ENCODE measurements at places on chromosomes 4 and X.

- no peak for DNase-seq
Measured at GRCh38 chr4:134132086-134132783, 69.4 kb downstream of the PABPC4L start.

- DNase-seq, result no peak
Measured at GRCh38 chr4:151099976-151100417, 569 bp downstream of the RPS3A start.

GRCh38 chr4:168803732-168804131 lies 206.3 kb downstream of the CBR4 start:
- no peak for DNase-seq

- no peak for DNase-seq
Measured at GRCh38 chr4:47639531-47639930, 154.5 kb downstream of the ATP10D start.

GRCh38 chrX:19793471-19793870 lies 93.9 kb downstream of the SH3KBP1 start:
- DNase-seq, result no peak

GRCh38 chr4:132395561-132395960 lies 753.5 kb upstream of the PCDH10 start:
- DNase-seq, result no peak

GRCh38 chr4:146333187-146333894 lies 119.0 kb downstream of the REELD1 start:
- DNase-seq, result no peak

GRCh38 chrX:1502241-1502640 lies 34.7 kb downstream of the P2RY8 start:
- no peak for DNase-seq

- no peak for DNase-seq
Measured at GRCh38 chr4:150625033-150625432, 43.1 kb downstream of the MAB21L2 start.

- no peak for DNase-seq
Measured at GRCh38 chr4:69860052-69860451, at the start of gene SULT1E1. Gene SULT1E1 (minus strand): TSS chr4:69860145. CDS start chr4:69857644, 2,501 bp downstream.

DNA sequence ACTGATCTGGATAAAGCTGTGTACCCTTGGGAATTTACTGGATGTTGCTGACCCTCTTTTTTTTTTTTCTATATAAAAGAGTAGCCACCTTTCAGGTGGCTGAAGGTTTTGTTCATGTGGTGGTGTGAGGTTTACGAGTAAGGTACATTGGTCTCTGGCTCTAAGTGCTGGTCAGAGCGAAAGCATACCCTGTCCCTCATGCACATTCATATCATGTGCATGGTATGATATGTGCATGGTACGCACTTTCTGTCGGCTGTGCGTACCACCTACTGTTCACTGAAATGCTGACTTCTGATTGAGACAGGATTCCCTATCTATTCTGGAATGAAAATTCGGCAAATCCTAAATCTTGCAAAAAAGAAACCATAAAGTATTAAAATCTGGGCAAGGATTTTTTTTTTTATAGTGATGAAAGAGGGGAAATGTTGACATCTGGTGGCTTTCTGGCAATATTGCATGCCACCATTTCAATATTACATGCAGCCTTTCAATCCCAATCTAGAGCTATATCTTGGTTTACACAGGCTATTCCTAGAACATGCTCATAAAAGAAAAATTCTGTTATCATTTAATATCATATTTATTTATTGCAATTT lies 32.8 kb downstream of the FAM149A start:
- DNase-seq, result no peak

- no peak for DNase-seq
Measured at GRCh38 chrX:39442332-39442731, 641.1 kb downstream of the MID1IP1 start.

DNA sequence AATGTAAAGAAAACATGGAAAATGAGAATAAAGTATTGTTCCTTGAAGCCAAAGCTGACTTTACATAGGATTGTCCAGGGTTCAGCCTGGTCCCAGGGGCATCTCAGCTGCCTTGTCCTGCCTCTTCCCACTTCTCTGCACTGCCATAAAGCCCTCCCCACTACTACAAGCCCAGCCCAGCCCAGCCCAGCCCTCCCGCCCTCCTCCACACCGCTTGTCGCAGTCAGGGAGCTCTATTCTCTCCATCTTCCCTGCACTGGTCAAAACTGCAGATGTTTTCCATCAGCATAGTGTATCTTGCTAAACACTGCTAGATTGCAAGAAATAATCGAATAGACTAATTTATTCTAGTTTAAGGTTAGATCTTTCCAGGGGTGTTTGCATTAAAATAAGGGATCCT lies 100.3 kb downstream of the TENM3 start:
- DNase-seq, result no peak

GRCh38 chr4:71006203-71006907 lies 12.9 kb downstream of the DCK start:
- no peak for DNase-seq

DNA sequence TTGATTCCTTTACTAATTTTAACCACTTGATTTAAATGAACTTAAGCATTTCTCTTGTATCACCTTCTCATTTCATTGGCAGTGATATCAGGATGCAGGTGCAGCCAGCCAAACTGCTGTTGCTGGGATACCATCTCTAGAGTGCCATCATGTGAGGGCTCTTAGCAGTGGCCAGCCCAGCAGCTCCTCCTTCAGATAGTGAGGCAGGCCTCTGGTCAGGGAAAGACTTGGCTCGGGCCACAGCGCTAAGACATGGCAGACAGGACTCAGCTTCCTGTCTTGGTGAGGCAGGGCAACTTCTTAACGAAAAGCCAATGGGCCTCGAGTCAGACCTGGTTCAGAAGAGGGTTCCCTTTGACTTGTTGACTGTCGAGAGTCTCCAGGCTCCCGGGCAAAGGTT lies 50.0 kb downstream of the NOP14 start:
- peak; percentile 10 for DNase-seq

DNA sequence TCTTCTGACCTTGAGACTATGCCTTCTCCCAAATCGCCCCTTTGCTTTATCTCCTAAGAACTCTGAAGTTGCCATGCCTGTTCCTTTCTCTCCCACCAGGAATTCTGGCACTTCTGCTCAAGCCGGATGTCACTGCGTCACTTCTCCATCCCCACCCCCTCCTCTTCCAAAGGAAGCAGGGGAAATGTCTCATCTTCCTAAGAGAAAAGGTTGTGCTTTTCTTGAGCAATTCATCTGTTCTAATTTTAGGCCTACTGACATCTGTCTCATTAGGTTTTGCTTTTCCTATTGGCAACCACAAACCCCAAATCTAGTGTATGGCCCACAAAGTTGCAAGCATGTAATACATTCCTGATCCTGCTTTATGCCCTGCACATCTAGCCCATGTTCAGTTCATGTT lies 163.1 kb upstream of the PLAC1 start:
- no peak for DNase-seq

GRCh38 chrX:106726485-106727437 lies at the start of gene RNF128:
Gene RNF128 (plus strand): TSS chrX:106726701. CDS start chrX:106726914, 213 bp downstream.
- no peak for DNase-seq

DNA sequence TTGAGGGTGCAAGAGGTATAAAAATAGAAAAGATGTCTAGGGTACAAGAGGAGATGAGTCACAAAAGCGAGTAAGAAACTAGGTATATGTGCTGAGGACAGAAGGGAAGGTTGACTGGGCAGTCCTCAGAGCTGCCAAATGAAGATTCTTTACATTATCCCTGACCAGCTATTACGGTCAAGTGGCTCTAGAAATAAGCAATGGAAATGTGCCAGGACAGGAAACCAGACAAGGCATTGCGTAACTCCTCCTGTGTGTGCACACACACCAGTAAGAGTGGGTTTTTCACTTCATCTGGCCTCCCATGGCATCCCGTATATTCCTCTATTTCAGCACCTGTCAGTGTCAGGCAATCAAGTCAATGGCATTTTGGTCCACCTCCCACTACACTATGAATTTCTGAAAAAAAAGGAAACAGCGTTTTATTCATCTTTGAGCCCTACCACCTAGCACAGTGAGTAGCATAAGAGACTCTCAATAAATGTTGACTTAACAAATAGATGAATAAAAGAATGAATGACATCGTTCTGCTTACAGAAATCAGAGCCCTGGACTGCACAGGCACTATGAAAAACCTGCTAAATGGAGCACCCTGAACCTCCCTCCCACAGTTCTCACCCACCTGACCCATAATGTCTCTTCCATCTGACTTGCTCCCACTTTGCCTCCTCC lies 62.6 kb upstream of the KLF3 start:
- no peak for DNase-seq

DNA sequence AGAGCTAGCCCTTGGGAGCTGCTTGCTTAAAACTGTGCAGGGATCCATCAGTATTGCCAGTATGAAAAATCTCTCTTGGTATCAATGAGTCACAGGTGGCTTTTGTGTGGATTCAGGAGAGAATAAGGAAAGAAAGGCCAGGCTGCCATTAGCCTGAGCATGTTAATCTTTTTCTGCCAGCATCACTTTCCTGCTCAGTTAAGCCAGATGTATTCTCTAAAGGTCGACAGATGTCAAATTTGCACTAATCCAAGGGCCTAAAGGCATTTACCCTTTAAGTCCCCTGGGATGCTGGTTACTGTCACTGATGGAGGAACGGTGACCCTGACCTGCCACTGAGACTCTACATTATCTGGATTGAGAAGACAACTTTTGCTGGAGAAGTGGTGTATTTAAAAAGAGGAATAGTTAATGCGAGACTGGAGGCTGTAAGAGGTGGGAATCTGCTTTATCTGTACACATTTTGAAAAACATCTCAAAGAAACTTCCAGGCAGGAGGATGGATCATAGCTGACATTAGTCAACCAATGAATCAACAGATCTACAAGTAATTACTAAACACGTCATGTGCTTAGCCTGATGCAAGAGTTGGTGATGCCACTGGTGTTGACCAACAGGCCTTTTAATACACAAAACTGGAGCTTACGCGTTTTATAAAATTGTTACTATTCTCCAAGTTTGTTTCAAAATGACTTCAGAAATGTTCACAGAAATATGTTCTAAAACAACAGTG lies 241.4 kb upstream of the ANXA3 start:
- DNase-seq, result no peak

DNA sequence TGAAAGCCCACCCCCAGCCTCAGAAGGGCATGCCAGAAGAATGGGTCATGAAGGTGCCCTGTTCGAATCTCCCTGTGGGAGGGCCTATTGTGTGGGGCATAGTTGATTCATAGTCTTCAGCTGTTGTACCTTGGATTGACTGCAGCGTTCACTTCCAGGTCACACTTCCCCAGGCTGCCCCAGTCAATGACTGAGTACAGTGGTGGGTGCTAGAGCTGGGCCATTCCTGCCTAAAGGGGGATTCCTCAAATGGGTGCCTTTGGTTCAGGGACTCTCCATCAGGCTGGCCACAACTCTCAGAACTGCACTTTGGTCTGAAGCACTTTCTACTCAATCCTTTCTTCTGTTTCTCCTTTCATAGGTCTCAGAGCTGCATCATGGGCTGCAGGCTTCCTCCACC lies 35.0 kb upstream of the RASGEF1B start:
- DNase-seq, result no peak

DNA sequence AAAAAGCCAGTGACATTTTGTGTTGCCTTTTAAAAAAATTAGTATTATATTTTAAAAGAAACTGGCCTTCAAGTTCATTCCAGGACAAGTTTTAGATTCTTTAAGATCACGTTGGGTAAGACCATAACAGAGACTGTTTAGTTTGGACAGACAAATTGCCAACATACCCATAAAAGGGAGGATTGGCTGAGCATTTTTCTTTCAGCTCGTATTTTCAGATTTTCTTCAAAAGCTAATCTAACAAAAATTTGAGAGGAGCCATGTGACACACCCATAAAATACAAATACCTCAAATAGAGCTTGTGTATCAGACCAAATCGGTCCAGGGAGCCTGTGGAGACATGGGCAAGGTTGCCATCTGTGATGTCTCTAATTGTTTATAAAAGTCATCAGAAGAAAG lies 74.6 kb upstream of the C1QTNF7 start:
- DNase-seq, result no peak

DNA sequence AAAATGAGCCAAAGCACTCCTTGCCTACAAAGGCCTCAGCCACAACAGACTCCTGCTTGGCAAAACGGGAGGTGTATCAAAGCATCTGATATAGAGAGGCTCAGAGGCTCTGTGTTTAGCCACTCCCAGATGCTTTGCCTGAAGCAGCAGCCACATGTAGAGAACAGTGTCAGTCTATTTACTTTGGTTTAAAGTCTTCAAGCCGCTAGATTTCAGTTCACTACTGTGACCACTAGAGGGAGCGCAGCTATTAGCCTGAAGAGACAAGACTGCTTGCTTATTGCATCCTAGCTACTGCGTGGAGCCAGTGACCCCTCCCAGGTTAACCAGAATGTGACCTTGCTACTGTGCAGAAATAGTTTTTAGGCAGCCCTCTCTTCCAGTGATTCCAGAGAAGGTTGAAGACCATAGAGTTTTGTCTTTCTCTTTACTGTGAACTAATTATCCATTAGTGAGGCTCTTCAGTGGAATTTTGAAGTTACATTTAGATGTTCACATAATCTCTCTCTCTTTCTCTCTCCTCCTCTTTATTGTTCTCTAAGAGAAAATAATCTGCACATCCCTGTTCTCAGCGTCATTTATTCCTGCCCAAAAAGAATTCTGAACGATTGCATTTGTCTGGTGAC lies 39.3 kb downstream of the BMP3 start:
- DNase-seq, result peak; percentile 75

DNA sequence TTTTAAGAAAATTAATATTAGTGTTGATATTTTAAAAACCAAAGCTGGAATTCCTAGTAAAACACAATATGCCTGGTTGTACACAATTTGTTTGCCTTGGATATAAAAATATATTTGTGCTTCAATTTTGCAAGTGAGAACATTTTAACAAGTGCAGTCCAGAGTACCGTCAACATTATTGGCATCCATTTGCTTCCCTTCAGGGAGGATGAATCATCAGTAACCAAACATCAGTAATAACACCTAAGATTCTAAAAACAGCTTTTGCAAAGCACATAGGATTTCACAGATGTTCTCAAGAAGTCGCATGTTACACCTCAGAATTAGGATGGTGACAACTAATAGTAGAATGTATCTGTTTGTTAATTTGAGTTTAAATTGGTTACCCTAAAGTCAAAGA lies 262.6 kb upstream of the BMP3 start:
- no peak for DNase-seq

- DNase-seq, result no peak
Measured at GRCh38 chr4:1752284-1753041, 31.1 kb downstream of the TACC3 start.

DNA sequence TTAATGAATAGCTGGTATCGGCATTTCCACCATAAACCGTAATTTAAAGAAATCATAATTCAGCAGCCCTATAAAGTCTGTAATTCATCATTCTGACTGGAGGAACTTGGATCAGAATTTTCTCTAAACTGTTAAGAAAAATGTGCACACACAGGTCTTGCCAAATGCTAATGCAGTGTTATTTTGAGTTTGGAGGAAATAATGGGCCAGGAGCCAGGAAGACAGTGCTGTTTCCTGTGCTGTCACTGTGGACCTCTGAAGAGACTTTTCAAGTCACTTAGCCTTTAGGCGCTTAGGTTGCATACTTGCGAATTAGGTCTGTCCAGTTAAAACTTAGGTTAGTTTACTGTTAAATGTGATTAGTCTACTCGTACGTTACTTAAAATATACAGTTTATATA lies 137.5 kb upstream of the ANXA3 start:
- no peak for DNase-seq

DNA sequence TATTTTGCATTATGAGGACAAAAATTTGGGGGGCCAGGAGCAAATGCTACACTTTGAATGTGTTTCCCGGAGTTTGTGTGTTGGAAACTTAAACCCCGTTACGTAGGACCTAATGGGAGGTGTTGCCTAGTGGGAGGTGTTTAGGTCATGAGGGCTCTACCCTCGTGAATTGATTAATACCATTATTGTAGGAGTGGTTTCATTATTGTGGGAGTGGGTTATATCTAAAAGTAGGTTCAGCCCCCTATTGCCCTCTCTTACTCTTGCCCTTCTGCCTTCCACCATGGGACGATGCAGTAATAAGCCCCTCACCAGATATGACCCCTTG lies 15.5 kb downstream of the UBA6 start:
- DNase-seq, result no peak

- DNase-seq, result no peak
Measured at GRCh38 chrX:134625315-134625718, 33.0 kb downstream of the PLAC1 start.
